ENCODE measurements at places on chromosomes 2 and 18. TPM values are rescaled to one million over a fixed set of nuclear protein-coding genes. Genes with fewer than 3 reads are reported as not detected.

- DNase-seq: no peak
These were observed 281.3 kb downstream of the TDRD15 start for GRCh38 chr2:21404827-21405625.

- DNase-seq: no peak
These were observed 26.8 kb upstream of the NARS1 start for GRCh38 chr18:57648414-57648813.

DNA sequence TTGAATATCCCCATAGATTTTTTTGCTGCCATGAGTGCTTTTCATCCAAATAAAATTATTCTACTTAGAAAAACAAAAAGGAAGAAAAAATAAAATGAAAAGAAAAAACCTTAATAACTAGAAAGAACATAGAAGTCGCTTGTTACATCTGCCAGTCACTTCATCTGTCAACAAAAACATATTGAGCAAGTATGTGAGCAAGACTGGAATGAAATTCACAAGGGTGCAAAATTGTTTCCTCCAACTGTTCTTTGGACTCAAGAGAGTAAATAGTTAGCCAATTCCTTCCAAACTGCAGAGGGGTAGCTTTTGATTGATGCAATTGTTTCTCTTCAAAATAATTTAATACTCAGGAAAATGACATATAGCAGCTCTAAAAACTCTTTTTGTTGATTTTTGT is 336.3 kb upstream of the CDH7 start:
- DNase-seq: no peak

Gene DNAJC27
- total RNA-seq: 4.3 TPM

Gene SKOR2
- total RNA-seq: not detected

Gene FOXD4L1
- not detected for total RNA-seq

Gene IKZF2
- 88.9 TPM for total RNA-seq

DNA sequence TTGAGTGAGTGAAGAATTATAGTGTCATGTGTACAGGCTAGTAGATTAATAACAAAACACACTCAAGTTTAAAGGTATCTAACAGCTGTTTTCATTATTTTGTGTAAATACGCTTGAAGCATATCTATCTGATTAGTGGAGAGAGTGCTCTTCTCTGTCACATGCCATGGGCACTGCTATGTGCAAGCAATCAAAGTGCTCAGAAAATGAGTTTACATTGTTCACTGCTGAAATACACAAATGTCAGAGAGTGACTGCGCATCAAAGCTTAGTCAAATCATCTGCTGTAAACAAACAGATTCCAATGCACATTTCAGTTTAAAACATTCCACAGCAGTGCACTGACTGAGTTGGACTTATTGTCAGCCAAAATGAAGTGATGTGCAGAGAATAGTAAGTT is 423.4 kb downstream of the ZEB2 start:
- no peak for DNase-seq

Gene INPP1
- 37.0 TPM for total RNA-seq

DNA sequence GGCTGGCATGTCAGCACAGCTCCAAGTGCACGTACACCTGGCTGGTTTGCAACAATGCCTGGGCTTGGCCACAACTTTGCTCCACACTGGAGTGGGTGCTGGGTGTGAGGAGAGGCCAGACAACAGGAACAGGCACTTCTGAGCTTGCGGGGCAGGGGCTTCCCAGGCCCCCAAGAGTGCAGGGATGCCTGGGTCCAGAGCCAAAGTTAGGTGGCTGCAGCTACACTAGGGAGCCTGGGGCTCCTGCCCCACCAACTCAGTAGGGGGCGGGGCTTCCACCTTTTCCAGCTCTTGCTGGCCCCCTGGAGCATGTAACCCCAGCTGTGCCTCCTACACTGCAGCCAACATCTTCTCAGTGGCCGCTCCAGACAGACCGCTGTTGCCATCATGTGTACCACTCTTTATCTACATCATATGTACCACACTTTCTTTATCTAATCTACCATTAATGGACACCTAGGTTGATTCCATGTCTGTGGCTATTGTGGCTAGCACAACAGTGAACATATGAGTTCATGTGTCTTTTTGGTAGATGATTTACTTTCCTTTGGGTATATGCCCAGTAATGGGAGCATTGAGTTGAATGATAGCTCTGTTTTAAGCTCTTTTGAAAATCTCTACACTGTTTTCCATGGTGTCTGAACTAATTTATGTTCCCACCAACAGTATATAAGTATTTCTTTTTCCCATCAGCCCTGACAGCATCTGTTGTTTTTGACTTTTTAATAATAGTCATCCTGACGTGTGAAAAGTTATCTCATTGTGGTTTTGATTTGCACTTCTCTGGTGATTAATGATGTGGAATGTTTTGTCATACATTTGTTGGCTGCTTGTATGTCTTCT is 87.9 kb downstream of the ZNF804A start:
- no peak for DNase-seq

DNA sequence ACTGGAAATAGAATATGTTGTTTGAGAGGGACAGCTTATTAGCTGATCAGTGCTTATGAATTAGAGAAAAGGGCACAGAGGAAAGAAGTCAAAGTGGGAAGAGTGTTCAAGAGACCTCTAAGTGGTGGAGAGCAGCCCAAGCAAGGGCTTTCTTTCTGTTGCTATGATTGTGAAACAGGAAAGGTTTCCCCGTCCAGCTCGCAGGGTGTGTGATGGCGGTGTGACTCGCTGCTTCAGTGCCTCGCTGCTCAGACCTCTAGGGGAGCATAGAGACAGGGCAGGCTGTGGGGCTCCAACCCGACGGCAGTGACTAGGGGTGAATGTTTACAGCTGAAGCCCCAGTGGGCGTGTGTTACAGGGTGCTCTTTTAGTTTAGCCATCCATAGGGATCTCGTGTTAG is 166.5 kb upstream of the COPS8 start:
- DNase-seq: no peak

- no peak for DNase-seq
These were observed 42.0 kb downstream of the DYNC1I2 start for GRCh38 chr2:171728989-171729951.

DNA sequence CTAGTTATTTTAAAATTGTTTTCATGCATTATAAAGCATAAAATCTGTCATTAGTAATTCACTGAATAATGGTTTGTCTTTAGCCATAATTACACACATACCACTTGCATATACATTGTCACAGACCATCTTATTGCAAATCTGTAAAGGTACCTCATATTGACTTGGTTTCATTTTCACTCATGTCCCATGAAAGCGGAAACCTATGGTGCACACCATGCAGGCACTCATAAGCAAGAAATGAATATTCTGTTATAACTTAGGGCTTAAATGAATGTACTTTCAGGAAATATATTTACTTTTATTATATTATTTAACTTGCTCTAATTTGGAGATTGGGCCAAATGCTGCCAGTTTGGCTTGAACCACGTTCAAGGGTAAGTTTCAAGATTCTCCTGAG is 29.2 kb upstream of the STK17B start:
- DNase-seq: no peak

Gene FOXI3
- total RNA-seq: not detected

DNA sequence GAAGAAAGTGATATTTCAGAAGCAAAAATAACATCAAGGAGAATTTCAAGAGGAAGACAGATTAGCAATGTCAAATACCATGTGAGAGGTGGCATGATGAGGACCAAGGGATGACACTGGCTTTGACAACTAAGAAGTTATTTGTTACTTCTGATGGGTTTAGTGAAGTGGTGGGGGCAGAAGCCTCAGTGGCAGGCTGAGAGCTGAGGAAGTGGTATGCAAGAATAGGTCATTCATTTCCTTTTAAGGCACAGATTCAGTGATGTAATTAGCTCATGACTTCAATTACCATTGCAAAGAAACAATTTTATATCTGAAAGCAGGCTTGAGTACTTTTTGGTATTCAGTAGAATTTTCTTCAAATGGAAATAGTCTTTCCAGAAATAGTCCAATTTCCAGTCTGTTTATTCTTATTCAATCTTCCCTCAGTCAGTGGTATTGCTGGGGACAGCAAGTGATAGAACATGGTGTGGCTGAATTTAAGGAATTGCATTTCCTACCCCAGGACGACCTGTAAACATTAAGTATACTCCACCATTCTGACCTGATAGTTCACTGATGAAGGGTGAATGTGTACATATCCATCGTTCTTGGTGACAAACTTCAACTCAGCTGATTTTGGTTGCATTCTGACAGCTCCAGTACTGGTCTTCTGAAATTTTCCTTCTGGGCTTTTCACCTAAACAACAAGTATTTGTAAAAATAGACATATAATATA is 28.2 kb downstream of the GEMIN6 start:
- no peak for DNase-seq

Gene ALPI
- not detected for total RNA-seq

Gene PRSS56
- not detected for total RNA-seq

Data from esophagus squamous epithelium (tissue), 5 donors.